ENCODE measurements at places on chromosomes 4 and X.

GRCh38 chr4:124487651-124488050, 224.9 kb downstream of the ANKRD50 start:
- no peak for DNase-seq

DNA sequence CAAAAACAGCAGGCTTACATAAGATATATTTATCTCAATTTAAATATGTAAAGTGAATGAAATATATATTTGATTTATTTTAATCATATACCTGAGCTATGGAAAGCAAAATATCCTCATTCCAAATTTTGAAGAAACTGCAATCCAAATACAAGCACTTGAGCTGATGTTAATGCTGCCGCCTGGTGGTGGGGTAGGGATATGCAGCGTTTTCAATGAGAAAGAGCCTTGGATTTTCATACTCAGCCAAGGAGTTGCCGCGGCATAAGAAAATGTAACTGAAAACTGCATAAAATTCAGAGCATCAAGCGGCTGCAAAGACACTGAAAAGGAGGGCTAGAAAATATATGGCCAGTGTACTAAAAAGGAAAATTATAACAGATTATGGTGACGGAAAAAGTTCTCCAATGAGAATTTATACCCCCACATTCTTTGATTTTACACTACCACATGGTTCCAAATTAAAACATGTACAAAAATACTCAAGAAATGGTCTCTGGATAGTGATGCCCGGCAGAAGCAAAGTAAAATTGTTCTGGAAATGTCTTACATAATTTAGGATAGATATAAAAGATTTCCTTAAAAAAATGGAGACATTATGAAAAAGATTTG, 660.3 kb upstream of the PITX2 start:
- no peak for DNase-seq

DNA sequence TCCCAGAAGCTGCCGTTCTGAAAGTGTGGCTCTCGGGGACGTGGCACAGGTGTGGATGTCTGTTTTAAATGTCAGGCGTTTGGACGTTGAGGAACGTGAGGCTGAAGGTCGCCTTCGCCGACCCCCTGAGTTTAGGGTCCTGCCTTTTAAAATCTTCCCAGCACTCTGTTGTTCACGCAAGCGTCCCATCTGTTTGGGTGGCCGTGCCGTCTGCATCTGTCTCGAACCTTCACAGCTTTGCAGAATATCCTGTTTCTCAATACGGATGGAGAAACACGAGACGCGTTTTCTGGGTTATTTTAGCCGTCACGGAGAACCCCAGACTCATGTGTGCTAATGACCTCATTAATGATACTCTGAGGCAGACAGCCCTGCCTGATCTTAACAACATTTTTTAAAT, 31.5 kb downstream of the SHOX start:
- no peak for DNase-seq

DNA sequence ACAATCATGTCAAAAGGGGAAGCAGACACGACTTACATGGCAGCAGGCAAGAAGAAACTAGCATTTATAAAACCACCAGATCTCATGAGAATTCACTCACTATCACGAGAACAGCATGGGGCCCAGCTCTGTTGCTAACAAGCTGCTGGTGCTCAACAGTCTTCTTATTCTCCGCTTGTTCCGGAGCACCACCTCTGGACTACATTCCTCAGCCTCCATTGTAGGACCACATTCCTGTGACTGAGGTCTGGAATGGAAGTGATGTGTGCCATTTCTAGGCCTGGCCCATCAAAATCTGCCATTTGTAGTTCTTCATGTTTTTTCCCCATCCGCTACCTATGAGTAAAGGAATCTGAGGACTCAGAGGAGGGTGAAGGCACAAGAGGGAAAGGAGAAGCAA, 111.5 kb upstream of the PTCHD1 start:
- no peak for DNase-seq

GRCh38 chrX:38109042-38109898, 102.9 kb downstream of the SYTL5 start:
- DNase-seq, result no peak

DNA sequence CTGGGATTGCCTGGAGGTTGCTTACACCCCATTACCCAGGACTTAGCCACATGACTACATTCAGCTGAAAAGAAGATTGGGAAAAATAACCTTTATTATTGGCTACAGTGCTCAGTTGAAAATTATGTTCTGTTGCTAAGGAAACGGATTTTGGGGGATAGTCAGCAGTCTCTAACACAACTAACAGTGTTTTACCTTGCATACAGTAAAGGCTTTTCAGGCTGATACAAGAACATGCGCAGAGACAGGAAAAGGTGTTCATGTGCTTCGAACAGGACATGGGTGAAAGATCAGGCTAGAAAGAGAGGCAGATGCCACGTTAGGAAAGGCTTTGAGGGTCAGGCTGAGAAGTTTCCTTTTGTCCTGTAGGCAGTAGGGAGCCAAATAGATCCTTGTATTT, 14.8 kb upstream of the RHOH start:
- no peak for DNase-seq

DNA sequence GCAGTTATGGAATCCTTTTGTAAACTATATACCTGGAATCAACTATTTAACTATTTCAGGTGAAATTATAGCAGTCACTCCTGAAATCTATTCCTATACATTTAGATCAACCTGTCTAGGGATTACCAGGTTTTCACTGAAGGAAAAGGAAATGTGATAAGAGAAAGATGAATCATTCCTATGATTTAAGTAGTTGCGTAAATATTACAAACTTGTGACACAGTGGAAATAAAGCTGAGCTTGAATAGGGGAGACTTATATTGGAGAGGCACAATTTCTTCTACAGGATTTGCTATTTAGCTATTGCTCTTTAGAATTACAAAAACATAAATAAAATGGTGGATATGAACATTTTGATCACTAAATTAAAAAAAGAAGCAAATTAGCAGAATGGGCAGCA, 284.1 kb upstream of the EPHA5 start:
- no peak for DNase-seq

GRCh38 chr4:68693325-68694075, 23.0 kb upstream of the UGT2B15 start:
- no peak for DNase-seq

- no peak for DNase-seq
Observed at GRCh38 chr4:79609817-79610216, 201.8 kb upstream of the GK2 start.

DNA sequence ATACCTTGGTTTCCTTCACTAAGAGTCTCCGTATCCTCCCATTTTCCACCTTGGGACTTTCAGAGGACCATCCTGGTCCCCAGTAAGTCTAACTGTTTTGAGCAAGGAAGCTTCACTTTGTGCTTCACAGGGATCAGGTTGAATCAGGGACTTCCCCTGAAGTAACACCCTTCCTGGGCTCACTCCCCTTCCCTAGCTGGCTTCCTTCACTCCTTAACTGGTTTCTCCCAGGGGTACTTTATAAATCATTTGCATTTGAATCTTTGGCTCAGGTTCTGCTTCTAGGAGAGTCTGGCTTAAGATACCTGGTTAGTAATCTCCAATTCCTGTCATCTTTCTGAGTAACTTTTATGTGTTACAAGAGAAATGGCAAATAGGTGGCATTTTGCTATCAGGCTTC, 24.5 kb upstream of the GRIA2 start:
- no peak for DNase-seq

DNA sequence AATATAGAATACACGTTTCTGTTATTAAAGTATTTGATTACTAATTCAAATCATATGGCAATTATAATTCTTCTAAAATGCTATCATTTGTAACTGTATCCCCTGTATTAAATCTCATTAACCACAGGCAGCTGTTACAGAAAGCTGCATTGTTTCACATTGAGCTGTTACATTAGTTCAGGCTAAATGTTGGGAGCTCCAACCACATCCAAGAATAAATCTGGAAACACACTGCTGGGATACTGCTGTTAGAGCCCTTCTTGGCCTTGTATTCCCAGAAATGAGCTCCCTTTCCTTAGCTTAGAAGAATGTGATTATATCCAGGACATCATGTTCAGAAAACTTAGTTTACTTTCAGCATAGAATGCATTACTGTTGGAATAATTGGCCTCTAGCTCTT, 48.2 kb downstream of the GUCY1B1 start:
- DNase-seq, result no peak

All from vagina (tissue), 2 donors.